Hematopoietic multipotent progenitor cell treated with erythropoietin and hydrocortisone succinate and interleukin-3 and kit ligand, for 6 days (in vitro differentiated cells): ENCODE measurements at places on chromosomes 6 and 20.

DNA sequence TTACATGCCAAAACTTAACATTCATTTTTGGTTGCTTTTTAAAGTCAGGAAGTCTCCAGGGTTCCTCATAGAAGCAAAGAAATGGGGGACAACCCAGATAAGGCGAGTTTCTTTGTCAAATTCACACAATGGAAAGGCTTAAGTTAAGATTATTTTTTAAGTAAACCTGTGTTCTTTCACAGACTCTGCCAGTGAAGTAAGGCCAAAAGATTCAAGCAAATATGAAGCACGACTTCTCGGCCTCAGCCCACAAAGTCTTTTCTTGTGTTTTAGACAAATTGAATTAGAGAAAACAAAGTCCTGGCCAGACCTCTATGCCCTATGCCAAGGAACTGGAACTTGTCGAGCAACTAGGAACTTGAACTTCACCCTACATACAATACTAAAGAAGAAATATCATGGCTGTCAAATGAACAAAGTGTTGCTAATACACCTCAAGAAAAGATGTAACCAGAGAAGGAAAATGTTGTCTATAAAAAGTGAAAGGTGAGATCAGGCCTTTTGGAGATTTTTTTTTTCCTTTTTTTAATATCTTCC, 540.0 kb upstream of the JARID2 start:
- peak; percentile 28 for DNase-seq

GRCh38 chr6:66103354-66103753, 396.3 kb upstream of the EYS start:
- DNase-seq, result no peak

GRCh38 chr6:107666981-107667601, 157.0 kb downstream of the SCML4 start:
- no peak for DNase-seq

DNA sequence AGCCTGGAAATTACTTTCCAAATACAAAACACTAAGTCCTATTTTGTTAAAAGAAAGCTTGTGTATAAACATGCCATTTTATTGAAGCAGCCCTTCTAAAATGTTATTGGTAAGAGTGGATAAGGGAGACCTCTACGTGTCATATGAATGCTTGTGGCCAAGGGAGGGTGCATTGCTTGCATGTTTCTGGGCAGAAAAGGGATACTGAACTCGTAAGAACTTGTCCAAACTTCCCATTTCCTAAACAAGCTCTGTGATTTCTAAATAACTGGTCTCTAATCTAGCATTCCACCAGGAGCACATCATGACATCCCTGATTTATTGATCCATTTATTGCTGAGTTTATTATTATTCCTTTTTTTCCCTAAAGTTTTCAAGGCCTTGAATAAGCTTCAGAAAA, 474.1 kb downstream of the CD109 start:
- no peak for DNase-seq

- peak; percentile 78 for DNase-seq
These were observed 59.2 kb downstream of the TRAM2 start for GRCh38 chr6:52517502-52518278.

DNA sequence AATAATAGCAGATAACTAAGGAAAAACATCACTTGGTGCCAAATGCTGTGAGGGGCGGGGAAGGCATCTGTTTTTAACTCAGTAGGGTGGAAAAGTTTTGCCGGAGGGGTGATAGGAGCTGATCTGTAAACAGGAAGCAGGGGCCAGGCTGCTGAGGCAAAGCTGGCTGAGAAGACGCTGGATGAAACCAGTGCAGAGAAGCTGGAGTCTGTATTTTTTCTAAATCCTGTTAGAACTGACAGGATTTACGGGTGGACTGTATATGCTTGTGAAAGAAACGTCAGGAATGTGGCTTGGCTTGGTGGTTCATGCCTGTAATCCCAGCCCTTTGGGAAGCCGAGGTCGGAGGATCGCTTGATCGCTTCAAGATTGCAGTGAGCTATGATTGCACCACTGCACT, 5.6 kb downstream of the PCMTD2 start:
- DNase-seq, result no peak

- no peak for DNase-seq
These were observed 14.5 kb downstream of the TCF15 start for GRCh38 chr20:595330-596308.

GRCh38 chr20:46122071-46122470, 4.0 kb downstream of the CD40 start:
- DNase-seq, result no peak
